ENCODE measurements at places on chromosomes 2 and 18. TPM values are rescaled to one million over a fixed set of nuclear protein-coding genes. Genes with fewer than 3 reads are reported as not detected.

- no peak for DNase-seq
These were observed 23.1 kb downstream of the APOB start for GRCh38 chr2:21020668-21021288.

Gene POTEE
- total RNA-seq: not detected

DNA sequence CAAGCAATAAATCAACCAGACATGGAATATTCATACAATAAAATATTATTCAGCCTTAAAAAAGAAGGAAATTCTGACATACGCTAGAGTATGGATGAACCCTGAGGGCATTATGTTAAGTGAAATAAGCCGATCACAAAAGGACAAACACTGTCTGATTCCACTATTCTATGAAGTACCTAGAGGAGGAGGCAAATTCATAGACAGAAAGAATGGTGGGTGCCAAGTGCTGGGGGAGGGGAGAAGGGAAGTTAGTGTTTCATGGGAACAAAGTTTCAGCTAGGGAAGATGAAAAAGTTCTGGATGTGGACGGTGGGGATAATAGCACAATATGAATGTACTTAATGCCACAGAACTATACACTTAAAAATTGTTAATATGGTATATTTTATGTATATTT is 19.8 kb downstream of the SMAD7 start:
- DNase-seq: no peak

DNA sequence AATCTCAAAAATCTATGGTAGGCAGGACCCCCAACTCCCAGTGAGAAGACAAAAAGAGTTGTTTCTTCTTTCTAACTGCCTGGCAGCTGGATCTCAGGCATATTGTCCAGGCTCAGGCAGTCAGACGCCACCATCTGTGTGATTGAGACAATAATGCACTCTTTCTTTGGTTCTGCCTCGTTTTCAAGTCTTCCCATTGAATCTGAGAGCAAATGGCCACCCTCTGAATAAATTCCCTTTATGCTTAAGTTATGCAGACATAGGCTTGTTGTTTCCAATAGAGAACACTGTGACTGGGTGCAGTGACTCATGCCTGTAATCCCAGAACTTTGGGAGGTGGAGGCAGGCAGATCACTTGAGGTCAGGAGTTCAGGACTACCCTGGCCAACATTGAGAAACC is 15.3 kb upstream of the CD207 start:
- DNase-seq: no peak

GRCh38 chr2:138221358-138221757 is 257.1 kb downstream of the HNMT start:
- DNase-seq: no peak

- no peak for DNase-seq
These were observed 37.8 kb downstream of the FAM168B start for GRCh38 chr2:131055169-131056065.

DNA sequence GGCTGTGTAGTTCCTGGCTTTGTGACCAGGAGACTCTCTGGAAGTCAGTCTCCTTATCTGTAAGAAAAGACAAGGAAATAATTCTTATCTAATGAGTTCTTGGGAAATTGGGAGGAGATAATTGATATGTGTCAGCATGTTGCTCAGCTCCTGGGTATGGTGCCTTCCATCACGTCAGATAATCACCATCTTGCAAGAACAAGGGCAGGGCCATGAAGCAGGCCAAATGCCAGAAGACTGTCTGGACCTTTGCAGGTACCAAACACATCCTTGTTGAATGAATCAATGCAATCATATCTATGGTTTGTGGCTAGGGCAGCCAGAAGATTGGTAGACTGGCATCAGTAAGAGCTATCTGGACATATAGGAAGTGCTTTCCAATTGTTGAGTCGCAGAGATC is 473.5 kb downstream of the TNS1 start:
- DNase-seq: no peak

- DNase-seq: no peak
These were observed 161.3 kb upstream of the HNRNPA3 start for GRCh38 chr2:177051278-177051677.

- no peak for DNase-seq
These were observed 23.4 kb downstream of the XRCC5 start for GRCh38 chr2:216132585-216132984.

Gene MARCHF7
- 83.2 TPM for total RNA-seq

DNA sequence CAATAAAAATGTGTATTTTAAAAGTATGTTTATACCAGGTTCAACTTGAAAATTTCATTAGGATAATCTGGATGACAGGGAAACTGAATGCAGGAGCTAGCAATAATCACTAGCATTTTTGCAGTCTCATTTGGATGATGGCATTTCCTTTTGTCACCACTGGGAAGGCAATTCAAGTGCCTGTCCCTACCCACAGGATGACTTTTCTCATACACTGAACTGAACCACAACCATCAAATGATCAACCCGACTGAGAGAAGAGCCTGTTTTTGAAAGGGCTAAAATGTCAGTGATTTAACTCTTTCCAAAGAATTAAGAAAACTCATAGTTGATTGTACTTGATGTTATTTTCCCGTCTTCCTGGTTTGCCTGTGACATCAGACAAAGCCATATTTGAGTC is 115.0 kb downstream of the FAM124B start:
- no peak for DNase-seq

GRCh38 chr2:237943395-237944094 is 23.3 kb upstream of the UBE2F start:
- no peak for DNase-seq

GRCh38 chr2:225171350-225171749 is 129.1 kb upstream of the DOCK10 start:
- no peak for DNase-seq

DNA sequence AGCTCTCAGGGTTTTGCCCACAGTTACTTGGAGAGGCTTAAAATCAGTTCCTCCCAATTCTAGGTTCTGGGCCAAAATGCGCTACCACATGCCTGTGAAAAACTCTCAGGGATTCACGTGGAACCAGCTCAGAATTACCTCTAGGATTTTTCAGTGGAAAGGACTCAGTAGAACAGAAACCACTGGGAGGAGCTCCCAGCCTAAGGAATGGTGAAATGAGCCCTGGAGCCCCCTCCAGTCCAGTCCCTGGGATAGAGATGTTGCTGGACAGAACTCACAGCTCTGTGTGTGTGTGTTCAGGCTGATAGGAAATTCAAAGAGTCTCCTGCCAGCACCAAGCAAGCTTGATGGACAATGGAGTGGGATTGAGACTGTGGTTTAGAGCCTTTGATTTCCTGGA is 21.1 kb upstream of the SLC9A4 start:
- no peak for DNase-seq

DNA sequence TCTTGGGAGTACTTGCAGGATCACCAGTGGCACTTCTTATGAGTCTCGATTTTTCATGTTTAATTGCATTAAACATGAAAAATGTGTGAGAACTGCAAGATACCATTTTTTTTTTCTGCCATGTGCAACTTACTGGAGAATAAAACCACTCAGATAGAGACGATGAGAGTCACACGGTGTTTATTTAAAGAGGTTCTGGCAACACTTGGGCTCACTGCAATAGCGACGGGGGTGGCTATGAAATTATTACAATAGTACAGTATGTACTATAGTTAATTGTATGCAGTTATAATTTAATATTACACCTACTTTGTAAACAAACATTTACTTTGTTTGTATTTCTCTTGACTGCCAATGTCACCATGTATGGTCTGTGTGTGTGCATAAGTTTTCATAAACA is 479.8 kb downstream of the NUP35 start:
- DNase-seq: no peak

Gene SYT4
- total RNA-seq: 1.1 TPM

DNA sequence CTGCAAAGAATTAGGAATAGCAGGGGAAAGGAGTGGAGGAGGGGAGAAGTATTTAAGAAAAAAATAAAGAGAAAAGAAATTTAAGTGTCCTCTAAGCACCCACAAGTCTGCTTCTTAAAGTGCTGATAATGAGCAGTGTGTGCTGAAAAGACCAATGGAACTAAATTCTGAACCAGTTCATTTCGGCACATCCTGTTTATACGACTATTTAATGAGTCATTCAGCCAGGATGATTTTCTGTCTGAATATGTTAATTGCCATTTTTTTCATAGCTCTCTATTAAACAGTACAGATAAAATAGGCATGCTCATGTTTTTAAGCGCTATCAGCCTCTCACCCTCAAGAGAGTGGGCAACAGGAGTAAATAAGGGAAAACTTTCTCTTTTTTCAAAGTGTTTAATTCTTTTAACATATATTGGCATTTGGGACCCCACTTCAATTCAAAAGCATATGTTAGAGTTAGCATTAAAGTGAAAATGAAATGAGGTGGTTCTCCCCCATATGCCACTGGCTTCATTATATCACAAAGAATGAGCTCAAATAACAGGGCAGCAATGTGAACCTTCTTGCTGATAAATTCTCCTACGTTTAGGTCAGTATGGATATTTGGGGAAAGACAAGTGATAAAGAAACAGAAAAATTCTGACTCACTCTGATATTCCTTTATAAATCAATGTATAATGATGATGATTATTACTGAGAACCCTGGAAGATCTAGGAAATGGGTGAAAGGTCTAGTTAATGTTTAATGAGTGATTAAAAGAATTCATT is 87.5 kb downstream of the TCF4 start:
- DNase-seq: no peak

- DNase-seq: no peak
These were observed 291.1 kb downstream of the SLC8A1 start for GRCh38 chr2:40160751-40161218.

DNA sequence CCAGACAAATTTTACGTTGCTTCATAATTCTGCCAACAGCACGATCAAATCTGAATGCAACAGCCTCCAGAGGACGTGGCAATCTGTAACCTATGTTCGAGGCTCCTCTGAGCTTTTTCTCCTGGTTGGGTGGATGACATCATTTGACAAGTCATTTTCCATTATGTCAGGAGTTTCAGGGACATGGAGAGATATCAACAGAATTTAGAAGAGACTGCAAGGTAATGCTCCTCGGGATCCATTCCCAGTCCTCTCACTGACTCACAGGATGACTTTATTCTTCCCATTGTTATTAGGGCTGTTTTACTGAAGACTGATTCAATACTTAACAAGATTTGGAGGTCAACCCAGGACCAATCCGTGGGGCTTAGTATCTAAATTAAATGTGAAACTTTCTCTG is 72.5 kb upstream of the RNF152 start:
- DNase-seq: no peak

Gene BBS5
- total RNA-seq: 6.0 TPM

- DNase-seq: no peak
These were observed 55.8 kb downstream of the HRH4 start for GRCh38 chr18:24516261-24516660.

DNA sequence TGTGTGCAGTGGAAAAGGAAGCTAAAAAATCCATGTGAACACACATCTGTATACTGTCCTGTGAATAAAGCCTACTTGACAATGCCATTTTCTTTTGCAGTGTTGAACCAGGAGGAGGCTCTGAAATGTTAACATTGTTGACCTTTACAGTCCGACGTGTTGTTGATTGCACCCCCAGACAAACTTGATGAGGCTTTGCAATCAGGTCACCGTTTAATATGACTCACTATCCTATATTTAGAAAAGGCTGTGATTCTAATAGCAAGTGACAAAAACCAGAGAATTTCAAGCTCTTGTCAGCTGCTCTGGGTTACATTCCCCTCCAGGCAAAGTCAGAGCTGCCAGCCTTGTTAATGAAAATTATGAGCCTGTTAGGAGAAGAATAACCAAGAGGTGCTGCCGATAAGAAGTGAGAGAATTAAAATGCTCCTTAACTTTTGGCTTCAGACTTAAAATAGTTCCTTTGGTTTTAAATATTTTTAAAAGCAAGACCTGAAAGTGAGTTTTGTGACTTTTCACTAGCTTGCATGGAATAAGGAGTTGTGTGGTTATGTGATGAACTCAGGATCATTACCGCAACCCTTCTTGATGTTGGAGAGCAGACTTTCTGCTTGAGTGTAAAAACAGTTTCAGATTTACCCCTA is 162.1 kb downstream of the QPCT start:
- no peak for DNase-seq

DNA sequence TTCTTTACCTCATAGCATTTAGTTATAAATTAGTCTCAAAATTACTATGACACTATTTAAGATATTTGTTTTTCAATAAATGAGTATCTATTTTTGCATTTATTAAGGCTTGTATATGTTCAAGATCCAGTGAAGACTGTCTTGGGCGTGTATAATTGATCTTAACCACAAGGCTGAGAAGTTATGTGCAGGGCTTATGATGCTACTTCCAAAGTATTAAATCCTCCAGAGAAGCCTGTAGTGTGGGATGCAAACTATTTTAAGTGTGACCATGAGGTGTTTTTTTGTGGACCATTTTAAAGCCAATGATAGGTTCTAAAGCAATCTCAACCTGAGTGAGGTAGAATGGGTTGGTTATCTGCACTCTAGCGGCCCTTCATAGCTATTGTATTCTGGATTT is 219.9 kb downstream of the ZNF407 start:
- DNase-seq: no peak

DNA sequence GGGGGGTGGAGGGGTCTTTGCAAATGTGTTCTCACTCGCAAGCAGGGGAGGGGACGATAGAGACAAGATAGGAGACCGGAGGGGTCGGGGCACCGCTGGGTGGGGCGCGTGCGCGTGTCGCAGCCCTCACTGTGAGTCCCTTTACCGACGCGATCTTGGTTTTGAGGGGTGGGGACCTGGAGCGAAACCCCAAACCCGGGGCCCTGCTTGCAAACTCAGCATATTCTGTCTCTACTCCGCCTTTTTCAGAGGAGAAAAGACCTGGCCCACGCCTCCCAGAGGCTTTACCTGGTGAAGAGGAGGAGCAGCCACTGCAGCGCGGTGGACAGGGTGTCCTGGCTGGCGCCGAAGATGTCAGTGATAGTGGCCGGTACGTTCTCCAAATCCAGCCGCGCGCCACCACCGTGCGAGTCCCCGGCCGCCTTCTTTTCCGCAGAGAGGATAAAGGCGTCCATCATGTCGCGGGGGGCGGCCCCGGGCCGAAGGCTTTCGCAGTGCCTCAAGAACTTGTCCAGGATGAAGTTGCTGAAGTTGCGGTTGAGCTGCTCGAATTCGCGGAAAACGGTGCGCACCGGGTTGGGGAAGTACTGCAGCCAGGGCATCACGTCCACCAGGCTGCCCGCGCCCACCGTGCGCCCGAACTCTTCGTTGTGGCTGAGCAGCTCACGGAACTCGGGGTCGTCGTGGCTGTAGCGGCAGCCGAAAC is 1.7 kb downstream of the CYP1B1 start:
- DNase-seq: peak; percentile 69

All from upper lobe of right lung (tissue), 1 donor.